Endothelial cell (in vitro differentiated cells): ENCODE measurements at places on chromosomes 3 and 15. TPM values are rescaled to one million over a fixed set of nuclear protein-coding genes. Genes with fewer than 3 reads are reported as not detected.

DNA sequence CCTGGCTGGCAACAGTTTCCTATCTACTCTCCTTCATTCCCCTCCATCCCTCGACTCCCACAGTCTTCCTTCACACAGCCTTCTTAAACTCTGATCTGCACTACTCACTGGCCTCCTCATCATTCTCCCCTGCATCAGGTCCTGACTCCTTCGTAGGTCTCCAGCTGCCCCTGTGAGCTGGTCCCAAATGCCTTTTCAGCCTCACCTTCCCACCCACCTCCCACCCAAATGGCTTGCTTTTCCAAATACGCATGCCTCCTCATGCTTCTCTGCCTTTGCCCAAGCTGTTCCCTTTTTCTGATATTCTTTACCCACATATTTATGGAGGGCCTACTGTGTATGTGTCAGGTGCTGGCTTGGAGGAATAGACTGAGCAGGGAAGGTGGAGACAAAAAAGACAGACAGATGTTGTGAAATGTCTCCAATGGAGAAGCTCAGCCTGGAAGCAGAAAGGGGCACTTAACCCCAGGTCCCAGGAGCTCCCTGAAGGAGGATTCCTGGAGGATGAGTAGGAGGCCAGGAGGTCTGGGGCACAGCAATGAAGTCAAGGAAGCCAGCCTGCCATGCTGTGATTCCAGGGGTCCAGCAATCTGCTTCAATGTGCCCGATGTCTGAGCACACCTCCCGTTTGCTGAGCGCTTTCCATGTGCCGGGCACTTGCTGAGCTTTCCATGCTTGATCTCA, 252.2 kb downstream of the SHQ1 start:
- no peak for DNase-seq

GRCh38 chr15:75578173-75578947, 755 bp downstream of the PTPN9 start:
- peak; percentile 41 for DNase-seq

- DNase-seq, result no peak
Observed at GRCh38 chr15:100113351-100114080, 228.3 kb downstream of the ADAMTS17 start.

- no peak for DNase-seq
Observed at GRCh38 chr3:78724859-78725258, 1042.9 kb downstream of the ROBO1 start.

DNA sequence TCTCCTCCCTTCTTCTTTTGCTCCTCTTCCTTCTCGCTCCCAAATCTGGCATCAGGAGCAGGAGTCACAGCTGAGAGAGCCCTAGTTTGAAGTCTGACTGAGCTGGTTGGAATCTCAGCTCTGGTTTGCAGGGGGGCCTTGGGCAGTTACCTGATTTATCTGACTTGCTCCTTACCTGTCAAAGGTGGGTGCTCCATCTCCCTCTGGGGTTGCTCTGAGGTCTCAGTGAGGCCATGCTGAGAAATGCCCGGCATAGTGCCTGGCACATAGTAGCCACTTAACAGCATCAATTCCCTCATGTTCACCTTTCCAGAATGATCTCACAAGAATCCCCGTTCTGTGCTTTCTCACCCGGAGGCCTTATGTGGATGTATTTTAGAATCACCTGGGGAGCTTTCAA, 121.2 kb upstream of the CTDSPL start:
- no peak for DNase-seq

DNA sequence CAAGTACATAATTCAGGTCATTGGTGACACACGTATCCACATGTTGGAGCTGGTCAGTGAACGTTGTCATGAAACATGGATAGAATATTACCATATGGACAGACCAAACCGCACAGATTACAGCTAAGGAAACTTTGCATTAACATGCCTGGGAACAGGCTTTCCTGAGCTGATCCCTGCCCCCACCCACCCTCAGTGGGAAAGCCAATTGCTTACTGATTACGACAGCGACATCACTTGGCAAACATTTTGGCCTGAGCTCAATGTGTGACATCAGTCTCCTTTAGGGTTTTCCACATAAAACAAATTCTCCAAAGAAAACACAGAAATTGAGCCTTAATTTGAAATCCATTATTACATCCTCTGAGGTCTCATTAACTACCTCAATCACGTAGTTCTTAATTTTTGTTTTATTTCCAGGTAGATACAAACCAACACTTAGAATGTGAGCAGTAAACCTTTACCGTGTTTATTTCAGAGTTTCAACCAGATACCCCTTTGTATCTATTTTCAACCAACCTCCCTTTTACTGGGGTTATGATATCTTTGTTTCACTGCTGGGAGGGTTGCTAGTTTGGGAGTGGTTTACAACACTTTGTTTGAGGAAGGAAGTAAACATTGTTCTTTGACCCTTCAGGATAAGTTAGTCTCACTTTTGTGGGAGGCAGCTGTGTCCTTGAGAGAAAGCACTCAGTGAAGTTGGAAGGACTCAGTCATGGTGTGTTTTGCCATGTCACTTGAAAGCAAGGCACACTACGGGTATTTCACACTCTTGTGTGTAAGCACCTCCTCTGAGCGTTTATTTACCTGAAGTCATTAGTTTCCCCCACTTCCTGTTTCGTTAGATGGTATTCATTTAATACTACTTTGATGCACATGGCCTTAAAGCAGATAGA, 103.1 kb downstream of the CMSS1 start:
- no peak for DNase-seq

GRCh38 chr3:126464494-126464893, 11.2 kb downstream of the ZXDC start:
- no peak for DNase-seq

DNA sequence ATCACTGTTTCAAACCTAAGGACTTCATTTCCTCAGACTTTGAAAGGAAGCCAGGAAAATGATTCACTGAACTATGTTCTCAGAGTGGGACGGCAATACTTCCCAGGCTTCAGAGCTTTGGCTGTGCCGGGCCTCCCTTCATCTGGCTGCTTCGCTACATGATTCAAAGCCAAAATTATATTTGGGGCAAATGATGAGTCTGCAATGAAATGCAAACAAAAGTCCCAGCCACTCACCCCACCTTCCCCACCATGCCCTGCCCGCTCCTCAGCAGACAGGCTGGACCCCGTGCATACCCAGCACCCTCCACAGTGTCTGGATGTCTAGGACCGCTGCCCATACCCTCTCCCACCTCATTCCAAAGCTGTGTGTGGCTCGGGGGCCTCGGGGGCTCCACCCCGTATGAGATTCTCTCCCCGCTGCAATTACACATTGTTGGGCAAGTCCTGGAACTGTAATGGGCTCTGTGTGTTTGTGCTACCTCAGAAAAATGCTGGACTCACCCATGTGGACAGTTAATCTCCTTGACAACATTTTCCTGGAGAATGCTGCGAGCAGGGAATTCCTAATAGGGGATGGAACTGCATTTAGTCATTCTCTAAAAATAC, 32.2 kb downstream of the ATP10A start:
- no peak for DNase-seq

DNA sequence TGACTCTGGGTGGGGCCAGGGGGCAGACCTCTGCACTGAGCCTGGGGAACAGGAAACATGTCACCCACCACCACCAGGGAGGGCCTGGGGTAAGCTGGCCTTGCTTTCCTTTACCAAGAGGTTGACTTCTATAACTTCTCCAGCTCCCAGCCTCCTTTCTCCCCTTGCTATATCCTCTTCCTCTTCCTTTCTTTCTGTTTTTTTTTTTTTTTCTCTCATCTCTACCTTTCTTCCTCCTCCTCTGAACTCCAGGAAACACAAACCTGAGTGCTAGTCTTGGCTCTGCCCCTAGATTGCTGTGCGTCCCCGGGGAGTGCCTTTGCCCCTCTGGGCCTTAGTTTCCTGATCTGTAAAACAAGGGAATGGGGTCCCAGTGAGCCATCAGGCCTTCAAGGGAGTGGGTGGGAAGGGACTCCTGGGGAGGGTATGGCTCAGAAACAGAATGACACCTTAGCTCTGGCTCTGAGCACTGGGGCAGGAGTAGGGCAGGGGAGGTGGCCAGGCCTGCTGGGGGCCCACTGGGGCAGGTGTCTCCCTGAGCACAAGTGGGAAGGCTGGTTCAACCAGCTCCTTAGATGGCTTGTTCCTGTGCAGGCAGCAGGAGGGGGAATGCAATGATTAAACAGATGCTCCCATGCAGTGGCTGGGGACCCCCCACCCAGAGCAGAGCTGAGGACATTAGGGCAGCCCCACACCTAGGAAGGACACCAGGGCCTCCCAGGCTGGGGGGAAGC, 4.3 kb downstream of the SNX33 start:
- no peak for DNase-seq

GRCh38 chr3:195853996-195854395, 42.3 kb upstream of the MUC4 start:
- DNase-seq, result no peak

- no peak for DNase-seq
Observed at GRCh38 chr3:24688446-24689148, 193.9 kb upstream of the THRB start.

GRCh38 chr3:128040660-128041059, 11.6 kb upstream of the SEC61A1 start:
- no peak for DNase-seq

GRCh38 chr3:124142389-124142970, 150.6 kb upstream of the ROPN1 start:
- no peak for DNase-seq

DNA sequence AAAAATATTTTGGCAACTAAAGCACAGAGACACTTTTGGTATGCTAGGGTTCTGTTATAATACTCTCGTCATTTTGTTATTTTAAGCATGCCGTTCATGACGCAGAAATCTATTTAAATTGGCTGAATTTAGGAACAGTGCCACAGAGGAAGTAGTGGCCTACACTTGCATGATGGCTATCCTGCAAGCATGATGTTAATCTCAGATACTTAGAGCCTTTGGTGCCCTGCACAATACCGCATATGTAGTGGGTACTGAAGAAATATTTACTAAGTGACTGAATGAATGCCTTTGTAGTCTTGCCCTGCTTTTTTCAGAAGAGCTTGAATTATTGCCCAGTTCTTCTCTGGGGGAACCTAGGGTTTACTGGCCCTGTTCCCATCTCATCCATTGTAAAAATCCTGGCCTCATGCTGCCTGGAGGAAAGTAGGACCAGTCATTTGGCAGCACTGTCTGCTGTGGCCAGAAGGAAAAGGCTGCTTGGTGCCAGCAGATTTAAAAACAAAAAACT, 79.0 kb downstream of the SERPINI1 start:
- DNase-seq, result no peak

GRCh38 chr3:179247289-179248015, 3.5 kb downstream of the KCNMB3 start:
- DNase-seq, result no peak

GRCh38 chr3:14518893-14519292, 21.2 kb downstream of the GRIP2 start:
- no peak for DNase-seq

DNA sequence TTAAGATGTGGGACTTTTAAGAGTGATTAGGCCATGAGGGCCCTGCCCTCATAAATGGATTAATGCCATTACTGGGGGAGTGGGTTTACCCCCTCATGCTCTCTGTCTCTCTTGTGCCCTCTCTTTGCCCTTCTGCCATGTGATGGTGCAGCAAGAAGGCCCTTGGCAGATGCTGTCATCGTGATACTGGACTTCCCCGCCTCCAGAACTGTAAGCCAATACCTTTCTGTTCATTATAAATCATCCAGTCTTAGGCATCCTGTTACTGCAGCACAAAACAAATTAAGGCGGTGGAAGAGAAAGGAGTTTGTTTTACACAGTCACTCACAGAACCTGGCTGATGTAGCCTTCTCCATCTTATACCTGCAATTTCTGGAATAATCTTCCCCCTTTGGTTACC, 360.3 kb upstream of the TBL1XR1 start:
- DNase-seq, result no peak

DNA sequence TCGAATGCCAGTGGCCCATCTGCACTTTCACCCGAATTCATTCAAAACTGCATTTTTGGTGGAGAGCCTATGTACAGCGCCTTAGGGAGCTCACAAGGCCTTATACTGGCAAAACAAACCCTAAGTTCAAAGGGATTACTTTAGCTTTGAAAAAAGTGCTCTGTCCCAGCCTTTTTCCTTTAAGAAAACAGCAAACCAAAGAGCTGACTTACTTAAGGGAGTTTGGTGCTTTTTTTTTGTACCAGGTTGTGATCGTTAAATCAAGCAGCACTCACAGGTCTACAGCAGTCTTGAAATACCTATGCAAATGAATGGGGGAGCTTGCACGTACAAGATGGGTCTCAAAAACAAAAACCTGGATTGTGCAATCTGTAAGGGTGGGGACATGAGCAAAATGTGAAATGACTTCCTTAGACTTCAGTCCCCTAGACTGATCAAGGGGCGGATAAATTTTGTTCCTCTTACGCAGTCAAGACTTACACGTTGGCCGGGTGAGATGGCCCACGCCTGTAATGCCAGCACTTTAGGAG, 11.6 kb upstream of the PIK3CB start:
- no peak for DNase-seq

- DNase-seq, result peak; percentile 88
Observed at GRCh38 chr3:170869645-170870593, at the start of gene RPL22L1. Gene RPL22L1, minus strand, starts transcription at chr3:170870195. Its CDS starts 28 bp downstream, at chr3:170870167.

- DNase-seq, result no peak
Observed at GRCh38 chr3:56629451-56629850, 53.6 kb downstream of the TASOR start.

DNA sequence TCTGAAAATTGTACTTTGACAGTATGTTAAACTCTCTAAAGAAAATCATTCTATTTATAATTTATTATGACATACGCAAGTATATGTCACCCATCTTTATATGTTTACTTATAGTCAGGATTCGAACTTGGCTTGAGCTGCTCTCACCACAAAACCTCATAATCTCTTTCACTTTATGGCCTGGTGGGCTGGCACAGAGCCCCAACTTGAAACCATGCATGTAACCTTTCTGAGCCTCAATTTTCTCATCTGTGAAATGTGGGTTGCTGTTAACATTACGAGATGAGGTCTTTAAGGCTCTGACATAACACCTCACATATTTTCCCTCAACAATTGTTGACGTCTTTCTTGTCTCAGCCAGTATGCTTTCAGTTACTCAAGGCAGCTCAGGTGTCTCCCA, 69.4 kb upstream of the PFN2 start:
- no peak for DNase-seq

DNA sequence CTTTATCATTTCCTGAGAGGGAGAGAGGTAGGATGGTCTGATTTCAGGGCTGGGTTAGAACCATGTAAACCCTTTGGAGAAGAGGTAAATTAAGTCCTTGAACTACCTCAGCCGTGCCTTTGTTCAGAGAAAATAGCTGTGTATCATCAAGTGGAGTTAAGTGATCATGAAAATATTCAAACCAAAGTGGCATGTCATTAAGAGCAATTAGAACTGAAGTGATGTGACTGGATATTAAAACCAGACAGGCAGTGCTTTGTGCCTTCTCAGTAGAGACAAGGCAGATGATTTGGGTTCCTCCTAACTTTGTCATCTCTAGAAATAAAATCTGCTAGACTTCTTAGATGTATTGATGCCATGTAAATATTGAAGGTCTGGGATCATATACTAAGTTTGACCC, 171.5 kb downstream of the IL5RA start:
- DNase-seq, result no peak

Gene ZPLD1
- not detected for total RNA-seq

Gene TNIK
- 67.0 TPM for total RNA-seq

Gene COL6A6
- 0.49 TPM for total RNA-seq

Gene CHAC1
- total RNA-seq, result 16.4 TPM

Gene TRIM59
- 12.8 TPM for total RNA-seq

Gene HTR3E
- total RNA-seq, result not detected

Gene ATP13A4
- 0.49 TPM for total RNA-seq

Gene TMEM62
- total RNA-seq, result 5.1 TPM

Gene CIB2
- 16.4 TPM for total RNA-seq

Gene TMCO5A
- not detected for total RNA-seq

Gene EFL1
- total RNA-seq, result 19.3 TPM

Gene FMN1
- 1.3 TPM for total RNA-seq

Gene AHSG
- not detected for total RNA-seq

Gene RAB6B
- total RNA-seq, result 3.9 TPM

Gene LMOD3
- not detected for total RNA-seq

Gene MEIS2
- total RNA-seq, result 13.0 TPM

Gene ALPK3
- total RNA-seq, result 94.2 TPM
